HFFc6 (cell line): ENCODE measurements at places on chromosomes 12 and 14. TPM values are rescaled to one million over a fixed set of nuclear protein-coding genes. Genes with fewer than 3 reads are reported as not detected.

The STON2 gene
- not detected in 2 replicates for total RNA-seq

The SMOC1 gene
- not detected in 3 replicates for total RNA-seq

The MGP gene
- total RNA-seq = not detected in 3 replicates

The PSMC6 gene
- 73.4 to 90.3 TPM (median 84.8 TPM) in 3 replicates for total RNA-seq

DNA sequence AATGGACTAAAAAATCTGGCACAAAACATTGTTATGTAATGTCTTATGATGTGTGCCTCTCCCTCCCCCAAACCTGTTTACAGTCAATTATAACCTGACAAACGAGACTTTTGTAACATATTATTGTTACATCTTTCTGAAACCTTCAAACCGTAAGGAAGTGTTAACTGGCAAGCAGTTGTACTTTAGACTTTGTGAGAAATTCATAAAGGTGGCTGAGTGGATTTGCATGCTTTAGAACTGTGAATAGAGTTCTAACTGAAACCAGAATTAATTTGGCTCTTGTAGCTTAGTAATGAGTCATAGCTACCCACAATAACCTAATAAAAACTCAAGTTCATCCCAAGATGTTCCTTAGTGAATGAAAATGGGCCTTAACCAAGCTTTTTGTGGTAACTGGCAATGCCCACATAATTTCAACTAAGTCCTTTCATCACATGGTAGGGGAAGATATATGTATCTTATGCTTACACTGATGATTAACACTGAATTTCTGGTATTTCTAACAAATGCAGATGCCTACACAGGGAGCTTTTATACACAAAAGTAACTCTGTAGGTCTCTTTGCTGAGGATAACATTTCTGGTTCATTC, 29.7 kb downstream of the RAD9B start:
- DNase-seq = peak; percentile 59

The TMEM233 gene
- not detected in 2 replicates for total RNA-seq

DNA sequence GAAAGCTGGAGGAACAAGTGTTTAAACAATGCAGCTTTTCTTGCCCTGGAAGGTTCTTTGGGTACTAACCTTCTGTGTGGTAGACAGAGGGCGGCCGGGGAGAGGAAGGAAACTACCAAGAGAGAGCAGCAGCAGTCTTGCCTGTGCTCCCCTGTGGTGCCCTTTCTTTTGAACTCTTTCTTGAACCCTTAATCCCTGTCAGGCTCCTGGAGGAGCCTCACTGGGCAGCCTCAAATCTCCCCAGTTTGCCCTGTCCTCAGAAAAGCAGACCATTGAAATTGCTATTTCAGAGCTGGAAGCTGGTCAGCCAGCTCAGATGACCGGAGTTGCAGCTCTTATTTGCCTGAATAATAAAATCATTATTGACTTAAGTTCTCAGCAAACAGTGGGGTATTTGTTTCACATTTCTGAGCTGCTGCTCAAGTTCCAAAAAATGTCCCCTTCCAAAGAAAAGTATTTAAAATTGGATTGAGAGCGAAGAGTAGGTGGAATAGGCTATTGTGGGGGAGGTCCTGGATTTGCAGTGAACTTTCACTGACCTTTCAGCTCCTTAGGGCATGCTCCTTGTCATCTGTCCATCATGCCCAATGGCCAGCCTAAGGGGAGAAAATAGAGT, 42.1 kb upstream of the RNASE3 start:
- DNase-seq = no peak

GRCh38 chr12:116080415-116080814, 197.1 kb downstream of the MED13L start:
- DNase-seq = no peak

GRCh38 chr12:113757221-113758002, 208.7 kb downstream of the RBM19 start:
- DNase-seq = no peak

DNA sequence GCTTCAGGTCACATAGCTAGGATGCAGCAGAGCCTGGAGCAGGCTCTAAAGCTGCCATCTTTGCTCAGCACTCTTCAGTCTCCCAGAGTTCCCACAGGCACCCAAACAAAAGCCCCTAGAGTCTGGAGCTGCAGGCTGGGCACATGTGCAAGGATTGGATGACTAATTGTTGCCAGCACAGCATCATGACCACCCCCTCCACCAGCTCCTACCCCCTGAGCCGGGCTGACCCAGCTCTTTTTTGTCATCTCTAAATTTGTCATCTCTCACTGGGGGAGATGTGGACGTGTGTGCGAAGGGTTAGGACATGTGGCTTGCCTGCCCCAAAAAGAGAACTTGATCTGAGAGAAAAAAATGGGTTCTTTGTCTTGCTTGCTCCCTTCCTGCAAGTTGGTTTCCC, 4.3 kb upstream of the MMP19 start:
- peak; percentile 67 for DNase-seq

DNA sequence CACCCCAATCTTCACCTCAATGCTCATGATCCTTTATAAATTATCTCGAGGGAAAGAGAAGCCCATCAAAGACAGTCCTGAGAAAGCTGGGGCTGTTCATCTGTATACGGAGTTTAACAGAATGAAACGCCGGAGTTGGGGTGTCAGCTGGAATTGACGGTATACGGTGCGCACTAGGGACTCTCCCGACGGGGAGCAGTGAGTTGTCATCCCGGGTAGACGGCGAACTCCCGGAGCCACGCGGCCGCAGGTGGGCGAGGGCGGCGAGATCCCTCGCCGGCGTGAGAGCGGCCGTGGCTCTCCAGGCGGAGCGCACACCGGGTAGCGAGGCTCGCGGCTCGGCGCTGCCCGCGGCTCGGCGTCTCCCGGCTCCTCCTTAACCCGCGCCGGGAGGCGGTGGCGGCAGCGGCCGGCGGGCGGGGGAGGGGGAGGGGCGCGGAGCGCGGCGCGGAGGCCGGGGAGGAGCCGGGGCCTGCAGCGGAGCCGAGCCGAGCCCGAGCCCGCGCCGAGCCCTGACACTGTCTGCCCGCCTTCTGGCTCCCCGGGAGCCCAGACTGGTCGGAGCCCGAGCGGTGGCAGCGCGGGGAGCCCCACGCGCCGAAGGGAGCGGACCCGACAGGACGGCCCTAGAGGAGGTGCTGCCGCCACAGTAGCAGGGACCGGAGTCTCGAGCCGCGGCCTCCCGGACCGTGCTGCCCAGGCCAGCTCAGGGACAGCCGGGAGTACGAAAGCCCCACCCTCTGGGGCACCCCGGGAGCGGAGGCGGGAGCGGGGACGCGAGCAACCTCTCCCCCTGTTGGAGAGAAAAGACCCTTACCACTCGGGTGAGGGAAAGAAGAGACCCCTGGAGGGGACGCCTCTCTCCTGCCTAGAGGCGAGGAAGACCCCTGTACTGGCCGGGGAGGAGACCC, at the start of gene FOXJ2:
Gene FOXJ2, plus strand, starts transcription at position 475 of the 911 bp plus-strand sequence. CDS start 7,117 bp downstream, outside the sequence.
- DNase-seq = peak; percentile 32

- DNase-seq = no peak
Measured at GRCh38 chr14:91400696-91401095, 16.9 kb downstream of the CCDC88C start.

The GZMB gene
- total RNA-seq = not detected in 3 replicates

DNA sequence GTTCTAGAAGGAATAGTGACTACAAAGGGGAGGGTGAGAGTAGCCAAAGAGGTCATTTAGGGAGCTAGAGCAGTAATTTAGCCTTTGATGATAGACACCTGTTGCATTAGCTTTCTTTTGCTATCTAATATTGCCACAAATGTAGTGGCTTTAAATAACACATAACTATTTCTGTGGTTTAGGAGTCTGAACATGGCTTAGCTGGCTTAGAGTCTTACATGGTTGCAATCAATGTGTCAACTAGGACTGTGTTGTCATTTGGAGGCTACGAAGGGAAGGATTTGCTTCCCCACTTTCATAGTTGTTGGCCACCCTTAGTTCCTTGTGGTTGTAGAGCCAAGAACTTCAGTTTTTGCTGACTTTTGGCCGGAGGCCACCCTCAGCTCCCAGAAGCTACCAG, 99.9 kb downstream of the C12orf50 start:
- DNase-seq = no peak

The TOMM20L gene
- not detected in 3 replicates for total RNA-seq

DNA sequence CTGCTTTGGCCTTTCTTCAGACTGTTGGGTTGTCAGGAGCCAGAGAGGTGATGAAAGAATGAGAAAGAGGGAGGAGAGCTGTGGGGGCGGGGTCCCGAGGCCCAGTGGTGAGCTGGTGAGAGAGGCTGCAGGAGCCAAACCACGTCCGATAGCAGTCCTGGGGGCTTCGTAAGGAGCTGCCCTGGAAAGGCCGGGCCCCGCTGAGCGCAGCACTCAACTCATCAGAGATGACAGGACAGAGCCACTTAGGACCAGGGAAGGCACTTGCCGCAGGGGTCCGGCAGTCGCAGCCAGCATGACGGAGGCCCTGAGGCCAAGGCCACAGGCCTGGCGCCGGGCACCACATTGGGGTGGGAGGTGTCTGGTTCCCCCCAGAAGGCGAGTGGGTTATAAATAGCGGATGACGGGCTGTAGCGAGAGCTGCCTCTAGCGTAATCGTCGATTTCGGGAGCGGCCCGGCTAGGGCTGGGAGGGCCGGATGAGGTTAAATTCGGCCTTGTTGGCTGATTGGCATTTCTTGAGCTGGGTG, 179.0 kb downstream of the TSPAN9 start:
- no peak for DNase-seq

DNA sequence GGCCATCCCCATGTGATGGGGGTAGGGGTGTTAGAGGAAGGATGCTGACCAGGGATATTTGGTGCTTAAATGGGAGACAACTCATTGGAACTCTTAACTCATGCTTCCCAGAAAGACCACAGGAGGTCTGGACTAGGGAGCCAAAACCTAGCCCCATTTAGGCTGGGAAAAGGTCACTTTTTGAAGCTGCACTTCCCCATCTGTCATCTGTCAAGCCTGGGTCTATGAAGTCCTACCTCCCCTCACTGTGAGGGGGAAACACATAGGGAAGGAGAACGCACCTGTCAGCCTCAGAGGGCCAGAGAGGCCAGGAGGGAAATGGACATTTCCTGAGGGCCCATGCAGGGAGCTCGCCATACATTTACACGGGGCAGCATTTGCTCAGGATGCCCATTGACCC, 321.0 kb downstream of the BCL11B start:
- no peak for DNase-seq

The BIN2 gene
- total RNA-seq = not detected in 3 replicates

DNA sequence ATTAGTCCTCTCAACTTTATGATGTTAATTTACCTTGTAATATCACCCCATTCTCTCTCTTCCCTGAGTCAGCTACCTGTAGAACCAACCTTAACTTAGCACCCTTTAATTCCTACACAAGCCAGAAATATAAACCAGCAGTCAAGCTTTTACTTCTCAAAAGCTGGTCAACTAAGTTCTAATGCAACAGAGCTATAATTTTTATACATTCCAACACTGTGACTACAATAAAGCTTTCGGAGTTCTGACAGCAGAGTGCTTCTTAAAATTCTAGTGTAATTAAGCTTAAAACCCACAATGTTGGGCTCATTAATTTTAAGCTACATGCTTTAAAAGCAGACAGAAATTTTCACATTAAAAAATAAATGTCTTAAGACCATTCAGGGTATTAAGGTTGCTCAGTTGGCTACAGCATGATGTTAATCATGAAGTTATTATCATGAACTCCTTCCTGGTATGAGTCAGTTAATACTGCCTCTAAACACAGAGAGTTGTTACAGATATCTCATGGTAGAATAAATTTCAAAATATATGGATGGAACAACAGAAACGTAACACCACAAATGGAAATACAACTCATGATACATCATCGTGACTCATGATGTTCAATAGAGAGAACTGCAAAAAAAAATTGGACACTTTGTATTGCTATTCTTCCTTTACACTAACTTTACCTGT, 126.7 kb downstream of the EPS8 start:
- DNase-seq = peak; percentile 91

DNA sequence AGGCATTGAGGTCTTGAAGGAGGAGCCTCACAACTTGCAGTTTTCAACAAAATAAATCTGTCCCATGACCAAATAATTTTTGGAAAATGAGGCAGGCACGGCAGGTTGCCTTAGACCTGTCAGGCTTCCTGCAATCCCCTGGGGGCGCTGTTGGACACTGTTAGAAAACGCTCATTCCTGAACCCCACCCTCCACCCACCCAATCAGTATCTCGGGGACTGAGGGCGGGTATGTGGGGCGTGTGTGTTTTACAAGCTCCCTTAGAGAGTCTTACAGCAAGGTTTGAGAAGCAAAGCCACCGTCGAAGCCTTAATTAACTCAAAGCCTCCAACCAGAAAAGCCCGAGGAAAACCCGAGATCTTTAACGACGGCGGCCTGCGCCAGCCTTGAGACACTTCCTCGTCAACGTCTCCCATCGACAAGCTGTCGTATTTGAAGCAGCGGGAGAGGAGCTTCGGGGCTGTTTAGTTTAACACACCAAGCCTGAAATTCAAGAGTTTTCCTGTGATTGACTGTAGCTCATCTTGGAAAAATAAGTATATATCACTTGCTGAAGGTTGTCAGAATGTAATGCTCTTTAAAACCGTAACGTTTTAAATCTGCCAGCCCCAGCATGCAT, 123.0 kb downstream of the GLT1D1 start:
- DNase-seq = no peak

DNA sequence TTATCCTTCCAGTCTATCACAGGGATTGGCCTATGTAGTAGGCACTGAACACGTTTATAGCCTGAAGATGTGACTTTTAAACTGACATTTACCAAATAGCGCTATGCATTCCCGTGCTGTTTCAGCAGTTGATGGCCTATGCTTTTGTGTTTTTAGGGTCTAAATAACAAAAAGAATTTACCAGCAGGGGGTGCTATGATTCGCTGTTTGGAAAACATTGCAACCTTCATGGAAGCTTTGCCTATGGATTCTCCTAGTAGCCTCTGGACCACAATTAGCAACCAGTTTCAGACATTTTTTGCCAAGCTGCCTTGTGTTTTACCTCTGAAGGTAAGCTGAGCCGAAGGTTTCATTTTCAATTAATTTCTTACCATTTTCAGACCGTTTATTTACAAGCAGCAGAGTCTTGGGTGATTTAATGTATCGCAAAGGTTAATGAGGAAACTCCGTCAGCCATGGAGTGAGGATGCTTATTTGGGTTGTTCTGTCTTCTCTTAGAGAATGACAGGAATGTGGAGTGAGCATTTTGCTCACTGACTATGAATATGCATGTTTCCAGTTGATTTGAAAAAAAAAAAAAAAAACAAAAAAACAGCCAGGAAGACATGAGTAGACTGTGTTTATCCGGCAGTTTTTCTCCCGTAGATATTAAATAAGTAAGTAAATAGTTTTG, 133.1 kb downstream of the PRIMA1 start:
- DNase-seq = peak; percentile 11

DNA sequence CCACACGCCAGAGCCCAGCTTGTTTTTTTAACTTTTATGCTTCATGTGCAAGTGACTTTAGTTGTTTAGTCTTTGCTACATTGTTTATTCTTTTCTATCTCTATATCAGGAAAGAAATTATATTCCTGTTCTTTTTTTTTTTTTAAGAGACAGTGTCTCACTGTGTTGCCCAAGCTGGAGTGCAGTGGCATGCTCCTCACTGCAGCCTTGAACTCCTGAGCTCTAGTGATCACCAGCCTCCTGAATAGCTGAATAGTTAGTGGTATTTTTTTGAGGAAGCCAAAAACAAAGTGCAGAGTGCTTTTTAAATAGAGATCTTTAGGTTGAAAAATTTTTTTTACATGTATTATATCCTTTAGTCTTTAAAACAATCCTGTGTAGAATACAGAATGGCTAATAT, 58.2 kb downstream of the ETNK1 start:
- DNase-seq = no peak

The SLC6A12 gene
- 0.21 TPM in 1 of 2 replicates, not detected in the other for total RNA-seq
